Activated T-helper 1 cell treated with anti-CD3 and anti-CD28 coated beads, Interleukin-2, amount 50 U/mL, for 16 hours (primary cell): ENCODE measurements at places on chromosomes 7 and 10.

- DNase-seq, result no peak
These were observed 201.7 kb upstream of the FOXP2 start for GRCh38 chr7:114212721-114213429.

- DNase-seq, result no peak
These were observed 50.3 kb downstream of the PALD1 start for GRCh38 chr10:70528741-70529362.

DNA sequence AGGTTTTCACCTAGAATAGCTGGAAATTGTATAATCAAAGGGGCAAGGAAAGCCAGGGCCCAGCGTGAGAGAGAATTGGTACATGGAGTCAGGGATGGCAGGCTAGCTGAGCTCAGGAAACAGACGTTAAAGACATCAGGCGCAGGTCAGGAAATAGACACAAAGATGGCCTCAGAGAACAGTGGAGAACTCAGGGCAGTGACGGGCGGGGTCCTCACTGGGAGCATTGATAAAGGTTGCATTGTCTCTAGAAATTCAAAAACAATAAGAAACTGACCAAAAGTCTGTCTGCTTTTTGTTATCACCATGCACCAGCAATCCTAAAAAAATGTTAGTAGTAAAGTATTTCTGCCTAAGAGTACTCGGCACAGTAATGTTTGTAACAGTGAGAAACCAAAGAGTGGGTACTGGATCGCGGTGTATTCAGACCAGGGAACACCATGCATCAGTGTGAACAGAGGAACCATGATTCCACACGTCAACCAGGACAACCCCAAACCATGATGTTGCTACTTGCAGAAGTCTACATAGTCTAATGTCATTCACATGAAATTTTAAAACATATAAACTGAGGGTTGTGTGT, 81.9 kb upstream of the AUTS2 start:
- DNase-seq, result no peak

DNA sequence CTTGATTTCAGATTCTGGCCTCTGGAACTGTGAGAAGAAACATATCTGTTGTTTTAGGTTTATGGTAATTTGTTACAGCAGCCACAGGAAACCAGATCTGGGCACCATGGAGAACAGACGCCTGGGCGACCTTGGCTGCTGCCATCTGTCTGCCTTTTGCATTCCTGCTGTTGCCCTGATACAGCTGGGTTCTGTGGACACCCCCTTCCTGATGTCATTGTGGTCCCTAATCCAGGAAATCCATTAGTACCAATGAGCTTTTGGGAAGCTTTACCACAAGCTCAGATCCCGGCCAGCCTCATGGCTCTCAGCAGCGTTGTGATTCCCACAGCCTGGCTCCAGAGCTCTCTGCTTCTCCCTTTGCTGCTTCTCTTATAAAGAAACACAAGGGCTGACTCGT, 174.2 kb upstream of the NPS start:
- DNase-seq, result no peak

GRCh38 chr7:157358753-157359096, 21.9 kb downstream of the DNAJB6 start:
- DNase-seq, result no peak

GRCh38 chr10:99631496-99631895, 11.3 kb upstream of the SLC25A28 start:
- no peak for DNase-seq
